ENCODE measurements at places on chromosomes 5 and 9.

GRCh38 chr5:145068721-145069120 lies 766.4 kb downstream of the PRELID2 start:
- no peak for DNase-seq

- no peak for DNase-seq
These were observed 418.3 kb downstream of the CDH10 start for GRCh38 chr5:24226479-24226878.

DNA sequence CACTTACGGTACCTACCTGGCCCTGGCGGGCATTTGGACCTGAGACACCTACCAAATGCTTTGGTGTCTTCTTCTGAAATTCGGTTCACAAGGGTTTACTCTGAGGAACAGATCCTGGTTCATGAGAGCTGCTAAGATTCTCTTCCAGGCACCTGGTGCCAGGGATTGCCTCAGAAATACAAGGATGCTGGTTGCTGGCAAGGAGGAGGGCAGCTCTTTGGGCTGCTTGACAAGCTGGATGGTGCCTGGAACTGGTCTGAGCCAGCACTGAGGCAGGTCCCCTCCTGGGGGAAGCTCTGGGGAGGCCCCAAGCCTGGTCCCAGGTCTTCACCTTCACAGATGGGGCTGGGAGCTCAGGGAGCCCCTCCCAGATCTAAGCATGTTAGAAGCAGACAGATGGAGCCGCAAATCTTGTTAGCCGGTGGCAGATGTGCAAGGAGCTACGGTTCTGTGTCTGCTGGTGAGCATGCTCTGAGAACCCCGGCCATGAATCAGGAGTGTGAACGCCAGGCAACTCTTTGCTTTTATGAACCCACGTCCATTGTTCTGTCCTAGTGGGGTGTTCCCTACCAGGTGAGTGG lies 16.3 kb downstream of the FABP6 start:
- DNase-seq, result no peak

GRCh38 chr9:133057006-133057405 lies 4.8 kb upstream of the CEL start:
- DNase-seq, result no peak

GRCh38 chr5:169657127-169657526 lies 20.1 kb downstream of the DOCK2 start:
- DNase-seq, result no peak

DNA sequence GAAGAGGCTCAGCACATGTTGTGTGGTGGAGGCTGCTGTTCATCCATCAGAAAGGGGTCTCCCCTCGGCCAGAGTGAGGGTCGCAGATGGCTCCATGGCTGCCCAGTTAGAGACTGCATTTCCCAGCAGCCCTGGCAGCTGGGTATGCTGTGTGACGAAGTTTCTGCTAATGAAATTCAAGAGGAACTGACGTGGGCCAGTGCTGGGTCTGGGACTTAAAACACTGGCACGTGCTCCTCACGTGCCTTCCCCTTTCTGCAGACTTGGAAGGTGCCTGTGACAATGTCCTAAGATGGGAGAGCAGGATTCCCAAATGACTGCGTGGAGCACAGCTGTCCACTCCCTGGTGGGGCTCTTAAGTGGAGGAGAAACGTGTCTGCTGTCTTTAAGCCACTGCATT lies 114.5 kb upstream of the RAPGEF1 start:
- no peak for DNase-seq

GRCh38 chr9:97406620-97407177 lies 5.2 kb upstream of the TDRD7 start:
- DNase-seq, result no peak

DNA sequence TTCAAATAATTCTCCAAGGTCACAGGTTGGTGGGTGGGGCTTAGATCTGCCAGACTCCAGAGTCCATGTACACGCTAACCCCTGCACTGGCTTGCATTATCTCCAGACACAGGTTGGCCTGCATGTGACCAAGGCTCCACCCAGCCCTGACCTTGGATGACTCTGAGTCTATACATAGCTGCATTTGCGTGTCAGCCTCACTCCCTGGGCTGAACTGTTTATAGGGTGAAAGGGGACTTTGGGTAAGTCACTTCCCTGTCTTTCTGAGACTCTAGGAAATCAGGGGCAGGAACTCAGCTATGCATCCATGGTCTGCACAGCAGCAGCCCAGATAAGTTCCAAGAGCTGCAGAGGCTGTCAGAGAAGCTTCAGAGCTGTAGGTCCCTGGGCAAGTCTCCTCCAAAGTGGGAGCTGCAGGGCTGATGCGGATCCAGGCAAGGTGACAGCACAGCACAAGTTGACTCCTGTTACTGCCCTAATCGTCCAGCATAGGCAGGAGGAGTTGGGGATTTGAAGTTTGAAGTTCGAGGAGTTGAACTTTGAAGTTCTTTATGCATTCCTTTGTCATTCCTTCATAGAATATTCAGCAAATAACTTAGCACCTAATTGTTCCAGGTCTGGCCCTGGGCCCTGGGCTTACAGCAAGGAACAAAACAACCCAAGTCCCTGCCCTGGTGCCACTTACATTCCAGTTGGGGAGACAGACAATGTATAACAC lies 53.4 kb downstream of the SLC22A5 start:
- no peak for DNase-seq

DNA sequence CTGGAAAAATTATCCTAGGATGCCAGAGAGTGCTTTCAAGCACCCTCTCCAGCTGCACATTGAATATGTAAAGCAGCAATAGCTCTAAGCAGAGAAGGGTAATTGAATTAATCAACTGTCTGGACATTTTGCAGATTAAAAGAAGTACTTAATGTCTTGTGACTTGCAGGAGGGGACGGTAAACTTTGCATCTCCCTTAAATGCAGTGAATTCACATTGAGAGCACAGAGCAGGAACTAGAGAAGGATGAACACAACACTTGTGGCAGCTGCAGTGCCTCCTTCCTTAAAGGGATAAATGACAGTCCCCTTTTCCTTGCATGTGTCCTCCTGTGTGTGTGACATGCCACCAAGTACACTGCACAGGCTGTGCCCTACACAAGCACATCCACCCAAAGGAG lies 7.4 kb upstream of the CDK5RAP2 start:
- no peak for DNase-seq
